ENCODE measurements at places on chromosomes 5 and 9.

- DNase-seq: peak; percentile 45
Observed at GRCh38 chr5:135833961-135834638, 363 bp upstream of the SLC25A48 start.

DNA sequence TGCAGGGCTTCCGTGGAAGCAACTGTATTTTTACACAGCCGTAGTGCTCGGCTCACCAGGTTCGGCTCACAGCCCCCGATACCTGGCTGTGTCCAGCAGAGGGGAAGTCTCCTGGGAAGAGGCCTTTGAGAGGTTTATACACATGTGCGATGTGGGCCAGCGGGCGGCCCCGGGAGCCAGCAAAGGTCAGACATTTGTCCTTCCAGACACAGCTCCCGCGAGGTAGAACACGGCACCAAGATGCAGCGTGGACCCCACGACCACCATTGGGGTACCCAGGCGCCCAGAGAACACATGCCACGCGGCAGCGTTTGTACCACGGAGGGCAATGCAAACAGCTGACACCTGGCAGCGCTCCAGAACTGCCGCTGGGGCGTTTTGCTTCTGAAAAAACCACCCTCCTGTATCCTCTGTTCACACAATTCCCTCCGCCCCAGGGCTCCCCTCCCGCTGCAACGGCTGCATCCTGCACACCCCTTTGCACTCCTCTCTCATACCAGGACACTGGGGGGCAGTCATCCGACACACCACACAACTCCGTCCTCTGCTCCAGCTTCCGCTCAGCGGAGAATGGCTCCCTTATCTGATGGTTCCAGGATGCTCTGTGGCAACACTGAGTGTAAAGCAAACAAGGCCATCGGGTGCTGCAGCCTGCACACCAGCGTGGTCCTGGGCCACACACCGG lies 235.3 kb downstream of the SYK start:
- DNase-seq: peak; percentile 94

- no peak for DNase-seq
Observed at GRCh38 chr5:156963125-156963524, at the start of gene TIMD4. TIMD4 (minus strand) TSS chr5:156963226; CDS start chr5:156963198, 28 bp downstream.

GRCh38 chr9:87713988-87714330 lies 12.0 kb upstream of the CTSL start:
- no peak for DNase-seq

Data from iris pigment epithelial cell (primary cell).